ENCODE measurements at places on chromosomes 6 and 20.

- no peak for DNase-seq
Measured at GRCh38 chr6:29762781-29763214, 39.6 kb downstream of the HLA-F start.

DNA sequence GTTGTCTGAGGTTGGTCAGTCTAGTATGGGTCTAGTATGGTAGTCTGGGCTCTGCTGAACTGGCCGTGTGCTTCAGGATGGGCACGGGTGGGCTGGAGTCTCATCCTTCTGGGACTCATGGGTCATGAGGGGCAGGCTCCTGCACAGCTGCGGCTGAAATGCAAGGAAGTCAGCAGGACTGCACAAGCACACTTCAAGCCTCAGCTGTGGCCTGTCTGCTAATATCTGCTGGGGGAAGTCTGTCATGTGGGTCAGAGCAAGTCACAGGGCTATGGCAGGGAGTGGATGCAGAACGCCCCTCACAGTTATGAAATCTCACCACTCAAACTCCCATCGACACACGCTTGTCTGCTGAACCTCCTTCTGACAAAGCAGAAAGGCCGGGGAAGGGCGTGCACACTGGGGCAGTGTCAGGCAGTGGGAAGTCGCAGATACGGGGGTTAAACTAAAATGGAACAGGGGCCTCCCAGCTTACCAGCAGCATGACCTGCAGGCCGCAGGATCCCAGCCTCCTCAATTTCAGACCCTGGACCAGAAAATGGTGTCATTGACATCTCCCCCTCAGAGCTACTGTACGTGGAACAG, 229.5 kb downstream of the SMOC2 start:
- no peak for DNase-seq

DNA sequence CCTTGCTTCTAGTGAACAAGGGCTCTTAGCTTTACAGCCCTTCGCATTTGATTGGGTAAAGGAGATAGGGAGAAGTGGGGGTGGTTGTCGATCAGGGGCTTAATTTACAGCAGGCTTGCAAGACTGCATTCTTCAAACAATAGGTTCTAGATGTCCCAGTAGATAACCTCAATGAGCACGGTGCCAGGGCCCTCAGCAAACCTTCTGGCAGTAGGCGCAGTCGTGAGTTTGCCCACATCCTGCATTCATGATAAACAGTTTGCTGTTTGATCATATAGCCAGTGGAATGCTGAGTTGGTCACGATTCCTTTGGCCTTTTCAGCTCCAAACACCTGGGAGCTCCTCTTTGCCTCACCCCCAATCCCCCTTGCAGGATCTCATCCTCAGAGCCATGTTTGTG, 27.5 kb downstream of the SUN5 start:
- peak; percentile 6 for DNase-seq

DNA sequence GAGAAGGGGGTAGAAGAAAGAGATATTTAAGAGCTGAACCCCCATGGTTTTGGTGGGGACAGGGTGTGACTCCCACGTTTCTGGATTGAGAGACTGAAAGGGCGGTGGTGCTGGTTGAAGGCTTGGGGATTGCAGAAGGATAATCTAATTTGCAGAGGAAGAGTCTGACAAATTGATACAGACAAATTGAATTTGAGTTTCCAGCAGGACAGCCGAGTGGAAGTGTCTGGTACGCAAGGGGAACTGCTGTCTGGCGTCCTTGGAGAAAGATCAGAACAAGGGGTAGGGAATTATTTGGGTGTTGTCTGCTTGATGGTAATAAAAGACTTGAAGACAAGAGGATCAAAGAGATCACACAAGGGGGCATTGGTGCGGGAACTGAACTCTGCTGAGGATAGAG, 40.5 kb upstream of the MDGA1 start:
- no peak for DNase-seq

- DNase-seq: peak; percentile 76
Measured at GRCh38 chr6:79872986-79873385, 74.4 kb downstream of the ELOVL4 start.

- peak; percentile 21 for DNase-seq
Measured at GRCh38 chr6:37838219-37838921, 18.8 kb downstream of the ZFAND3 start.

GRCh38 chr6:155377061-155377460, 62.8 kb upstream of the TFB1M start:
- no peak for DNase-seq

Measured in trophoblast cell (in vitro differentiated cells and primary cell).